Esophagus mucosa (tissue), 1 donor: ENCODE measurements at places on chromosomes 7 and 10.
A peak's percentile ranks its signal among the peaks of the same experiment; 100 is the strongest.

DNA sequence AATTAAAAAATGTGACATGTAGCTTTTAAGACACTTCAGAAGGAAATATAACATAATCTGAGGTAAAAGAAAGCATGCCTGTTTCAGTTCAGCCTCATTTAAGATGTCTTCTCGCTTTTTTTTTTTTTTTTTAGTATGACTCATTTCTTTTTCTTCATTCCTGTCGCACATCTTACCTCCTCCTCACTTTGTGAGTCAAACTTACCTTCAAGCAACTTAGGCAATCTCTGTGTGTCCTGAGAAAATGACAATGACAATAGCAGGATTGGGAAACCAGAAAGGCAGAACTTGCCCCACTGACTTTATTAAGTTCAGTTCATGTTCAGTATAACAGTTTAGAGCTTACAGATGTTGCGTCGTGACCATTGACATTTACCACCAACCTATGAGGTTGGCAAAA lies 7.7 kb downstream of the PTN start:
- ATAC-seq: peak; percentile 83

DNA sequence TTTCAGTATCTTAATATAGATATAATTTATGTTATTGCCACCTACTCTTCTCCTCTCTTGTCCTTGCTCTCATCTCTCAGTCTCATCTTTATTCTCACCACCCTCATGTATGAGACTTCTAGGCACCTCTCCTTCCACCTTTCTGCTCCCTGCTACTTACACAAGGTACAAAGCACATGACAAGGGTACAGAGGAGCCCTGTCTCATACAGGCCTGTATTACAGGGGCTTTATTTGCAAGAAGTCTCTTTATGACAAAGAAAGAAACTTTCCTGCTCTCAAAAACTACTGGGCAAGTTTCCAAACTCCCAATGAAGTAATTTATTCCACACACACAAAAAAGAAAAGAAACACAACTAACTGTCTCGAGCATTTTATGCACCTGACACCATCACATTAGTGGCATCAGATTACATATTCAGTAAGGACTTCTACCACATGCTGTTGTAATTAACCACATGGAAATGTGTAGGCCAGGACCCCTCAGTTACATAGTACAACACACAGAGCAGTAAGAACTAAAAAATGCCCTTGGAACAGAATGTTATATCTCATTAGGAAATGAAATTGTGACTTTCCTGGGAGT lies 253.1 kb downstream of the FZD1 start:
- ATAC-seq: no peak

- no peak for ATAC-seq
These were observed 103.7 kb downstream of the HECTD2 start for GRCh38 chr10:91513598-91514424.

GRCh38 chr10:89151857-89152256 lies 55.3 kb downstream of the CH25H start:
- no peak for ATAC-seq

GRCh38 chr10:124292911-124293615 lies 125.7 kb downstream of the OAT start:
- ATAC-seq: no peak

DNA sequence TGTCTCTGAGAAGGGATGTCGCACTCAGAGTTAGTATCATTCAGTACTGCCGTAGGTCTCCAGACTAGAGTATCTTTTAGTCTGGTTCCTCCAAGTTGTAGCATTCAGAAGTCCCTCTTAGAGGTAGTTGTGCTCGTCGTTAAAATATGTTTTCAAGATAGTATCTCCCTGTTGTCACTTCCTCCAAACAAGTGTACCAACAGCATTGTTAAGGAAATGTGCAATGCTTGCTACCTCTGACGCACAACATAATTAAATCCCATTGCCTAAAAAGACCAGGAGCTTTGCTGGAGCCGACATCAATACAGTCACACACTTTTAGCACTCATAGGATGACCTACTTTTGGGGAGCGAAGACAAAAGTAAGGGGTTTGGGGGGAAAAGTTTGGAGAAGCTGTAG lies 80.0 kb upstream of the STK17A start:
- ATAC-seq: no peak

GRCh38 chr10:106576534-106576933 lies 588.0 kb downstream of the SORCS1 start:
- ATAC-seq: no peak

DNA sequence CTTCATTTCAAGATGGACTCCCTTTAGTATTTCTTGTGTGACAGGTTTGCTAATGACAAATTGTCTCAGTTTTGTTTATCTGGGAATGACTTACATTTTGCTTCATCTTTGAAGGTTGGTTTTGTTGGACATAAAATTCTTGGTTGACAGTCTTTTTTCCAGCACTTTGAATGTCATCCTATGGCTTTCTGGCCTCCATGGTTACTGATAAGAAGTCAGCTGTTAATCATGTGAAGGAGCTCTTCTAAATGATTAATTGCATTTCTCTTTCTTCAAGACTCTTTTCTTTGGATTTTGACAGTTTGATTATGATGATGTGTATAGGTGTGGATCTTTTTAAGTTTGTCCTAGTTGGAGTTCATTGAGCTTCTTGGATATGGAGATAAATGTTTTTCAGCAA lies 26.9 kb upstream of the HHEX start:
- ATAC-seq: no peak

DNA sequence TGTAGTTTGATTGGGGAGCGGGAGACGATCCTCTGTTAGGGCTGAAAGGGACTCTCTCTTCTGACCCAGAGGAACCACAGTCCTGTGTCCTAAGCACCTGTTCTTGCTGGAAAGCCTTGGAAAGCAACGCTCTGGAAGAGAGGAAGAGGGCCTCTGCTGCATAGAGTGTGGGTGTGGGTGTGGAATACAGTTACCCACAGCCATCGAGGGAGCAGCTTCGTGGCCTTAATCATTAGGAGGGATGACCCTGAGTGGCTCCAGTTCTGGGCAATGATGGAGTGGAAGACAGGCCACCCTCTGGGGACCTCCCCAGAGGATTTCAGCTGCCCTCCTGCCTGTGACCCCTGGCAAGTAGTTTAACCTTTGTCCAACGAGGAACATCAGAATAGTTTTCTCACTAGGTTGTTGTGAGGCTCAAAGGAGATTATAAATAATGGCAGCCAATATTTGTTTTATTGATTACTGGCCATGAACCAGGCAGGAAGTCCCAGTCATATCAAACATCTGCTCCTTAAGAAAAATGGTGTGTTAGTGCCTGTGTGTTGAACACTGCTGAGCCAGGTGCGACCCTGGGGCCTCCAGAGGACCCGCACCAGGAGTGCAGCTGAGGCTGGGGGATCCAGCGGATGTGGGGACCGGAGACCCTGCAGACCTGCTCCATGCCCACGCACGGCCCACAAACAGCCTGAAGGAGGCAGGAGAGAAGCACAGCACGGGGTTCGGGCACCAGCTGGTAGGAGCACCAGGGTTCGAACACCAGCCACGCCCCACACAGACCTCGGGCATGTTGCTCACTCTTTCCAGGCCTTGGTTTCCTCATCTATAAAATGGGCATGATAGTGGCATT lies 35.6 kb downstream of the FAM241B start:
- ATAC-seq: no peak

DNA sequence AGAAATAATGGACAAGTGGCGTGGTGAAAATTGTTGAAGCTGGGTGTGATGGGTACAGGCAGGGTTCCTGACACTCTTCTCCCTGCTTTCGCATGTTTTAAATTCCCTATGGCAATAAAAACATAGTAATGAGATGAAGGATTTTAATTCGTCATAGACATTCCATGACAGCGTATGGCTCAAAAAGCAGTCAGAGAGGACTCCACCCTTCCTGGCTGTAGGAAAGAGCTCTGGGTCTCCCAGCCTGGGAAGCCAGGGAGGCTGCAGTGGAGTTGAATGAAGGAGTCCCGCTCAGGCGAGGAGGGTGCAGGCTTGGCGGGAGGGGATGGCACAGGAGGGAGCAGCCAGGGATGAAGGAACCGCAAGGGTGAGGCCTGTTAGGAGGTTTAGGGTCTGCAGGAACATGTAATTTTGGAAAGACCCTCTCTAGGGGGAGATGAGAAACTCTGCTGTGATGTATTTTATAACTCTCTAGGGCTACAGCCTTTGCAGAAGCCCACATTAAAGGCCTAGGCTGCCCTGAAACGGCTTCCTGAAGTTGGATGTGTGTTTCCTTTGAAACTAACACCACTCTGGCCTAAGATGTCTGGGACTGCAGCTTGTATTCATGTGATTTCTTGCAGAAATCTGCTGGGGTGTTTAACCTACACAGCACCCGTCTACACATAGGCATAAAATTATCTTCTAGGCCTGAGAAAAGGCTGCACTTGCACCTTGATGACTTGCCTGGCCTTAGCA lies 7.6 kb upstream of the LARP4B start:
- peak; percentile 43 for ATAC-seq

GRCh38 chr10:103745341-103746247 lies 109.8 kb downstream of the SH3PXD2A start:
- ATAC-seq: peak; percentile 84

DNA sequence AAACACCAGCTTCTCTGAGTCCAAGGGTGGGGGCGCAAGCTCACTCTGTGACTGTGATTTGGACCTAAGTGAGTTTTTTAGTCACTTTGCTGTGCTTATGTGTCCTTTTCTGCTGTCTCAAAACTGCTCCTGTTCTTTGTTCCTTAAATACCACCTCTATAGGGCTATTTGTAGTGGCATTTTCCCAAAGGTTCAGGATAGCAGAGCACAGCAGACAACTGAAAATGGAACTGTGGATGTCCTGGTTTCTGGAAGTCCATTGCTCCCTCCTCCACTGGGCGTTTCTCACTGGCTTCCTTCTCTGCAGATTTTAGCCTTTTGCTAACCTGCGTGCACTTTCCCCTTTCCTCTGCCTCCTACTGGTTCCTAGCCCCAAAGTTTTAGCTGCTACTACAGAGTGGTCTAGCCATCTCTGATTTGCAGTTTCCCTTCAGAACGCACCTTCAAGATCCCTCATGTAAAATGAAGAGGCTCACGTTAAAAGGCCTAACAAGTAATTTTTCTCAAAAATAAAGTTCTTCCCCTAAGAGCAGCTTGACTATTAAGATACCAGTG lies 25.6 kb downstream of the BLVRA start:
- ATAC-seq: no peak

DNA sequence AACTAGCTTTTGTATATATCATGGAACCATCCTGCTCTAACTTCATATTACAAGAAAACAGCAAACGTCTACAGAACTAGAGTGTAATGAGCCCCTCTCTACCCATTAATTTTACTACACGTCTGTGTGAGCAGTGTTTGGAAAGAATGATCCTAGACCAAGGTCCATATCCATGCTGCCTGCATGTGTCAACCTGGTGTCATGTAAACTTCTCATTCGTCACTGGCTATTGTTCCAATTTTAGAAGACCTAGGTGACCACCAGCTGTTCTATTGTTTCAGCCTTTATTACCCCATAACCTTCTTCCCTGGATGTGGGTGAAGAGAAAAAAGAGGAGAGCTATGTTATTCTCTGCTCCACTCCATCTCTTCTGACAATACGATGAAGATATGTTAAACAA lies 77.1 kb downstream of the CREM start:
- ATAC-seq: no peak

- ATAC-seq: peak; percentile 8
These were observed 135.8 kb downstream of the MAPK8 start for GRCh38 chr10:48442090-48442808.

DNA sequence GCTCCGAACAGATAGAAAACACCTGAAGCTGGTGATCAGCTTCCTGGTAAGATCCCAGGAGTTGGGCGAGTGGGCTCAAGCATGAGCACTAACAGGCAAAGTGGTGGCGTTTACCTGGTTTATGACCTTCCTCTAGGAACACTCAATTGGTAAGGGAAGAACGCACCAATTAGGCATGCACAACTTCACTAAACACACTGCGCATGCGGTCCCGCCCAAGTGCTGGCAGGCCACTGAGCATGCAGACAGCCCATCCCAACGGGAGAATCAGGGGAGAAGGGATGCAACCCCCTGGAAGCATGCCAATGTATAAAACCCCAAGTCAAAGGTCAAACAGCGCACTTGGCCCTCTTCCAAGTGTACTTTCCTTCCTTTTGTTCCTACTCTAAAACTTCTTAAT lies 70.4 kb downstream of the LYZL2 start:
- ATAC-seq: no peak

DNA sequence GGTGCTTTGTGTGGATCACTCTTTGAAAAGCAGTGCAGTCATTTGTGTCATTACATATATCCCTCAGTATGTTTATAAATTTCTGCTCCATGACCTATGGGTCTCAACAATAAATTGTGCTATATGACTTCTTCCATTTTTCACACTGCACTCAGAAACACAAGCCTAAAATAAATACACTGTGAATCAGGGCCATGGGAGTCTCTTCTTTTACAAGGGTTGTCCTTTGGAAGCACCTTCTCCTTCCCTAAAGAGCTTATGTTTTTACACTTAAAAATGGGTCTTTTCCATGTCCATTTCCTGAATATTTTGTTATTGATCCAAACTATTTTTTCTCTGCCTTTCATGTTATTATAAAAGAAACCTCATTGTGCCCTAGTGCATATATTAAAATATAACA lies 108.3 kb upstream of the MEOX2 start:
- ATAC-seq: no peak

GRCh38 chr10:26621889-26622711 lies 75.4 kb upstream of the PDSS1 start:
- peak; percentile 99 for ATAC-seq

GRCh38 chr10:89217057-89217990 lies 10.2 kb upstream of the CH25H start:
- ATAC-seq: no peak

GRCh38 chr7:126702242-126703016 lies 550.3 kb downstream of the GRM8 start:
- ATAC-seq: no peak

GRCh38 chr10:78770167-78771090 lies 298.3 kb upstream of the ZMIZ1 start:
- no peak for ATAC-seq

GRCh38 chr10:117578999-117579590 lies 36.5 kb downstream of the EMX2 start:
- no peak for ATAC-seq

DNA sequence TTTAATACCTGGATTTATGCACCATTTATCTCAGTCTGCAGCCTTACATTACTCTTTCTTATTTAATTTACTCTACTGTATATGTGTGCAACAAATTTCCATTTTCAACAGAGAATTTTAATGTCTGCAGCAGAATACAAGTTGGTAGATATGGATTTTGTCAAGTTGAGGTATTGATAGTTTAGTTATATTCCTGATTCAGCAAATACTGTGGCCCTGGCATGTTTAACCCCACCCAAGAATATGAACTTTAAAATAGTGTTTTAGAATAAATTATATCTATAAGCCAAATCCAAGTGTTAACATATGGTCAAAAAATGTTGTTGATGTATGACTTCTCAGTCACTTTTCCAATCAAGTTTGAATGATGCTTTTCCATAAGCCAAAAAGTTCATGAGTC lies 378.4 kb upstream of the NRG3 start:
- no peak for ATAC-seq

GRCh38 chr10:36675458-36675880 lies 449.9 kb upstream of the ANKRD30A start:
- no peak for ATAC-seq

DNA sequence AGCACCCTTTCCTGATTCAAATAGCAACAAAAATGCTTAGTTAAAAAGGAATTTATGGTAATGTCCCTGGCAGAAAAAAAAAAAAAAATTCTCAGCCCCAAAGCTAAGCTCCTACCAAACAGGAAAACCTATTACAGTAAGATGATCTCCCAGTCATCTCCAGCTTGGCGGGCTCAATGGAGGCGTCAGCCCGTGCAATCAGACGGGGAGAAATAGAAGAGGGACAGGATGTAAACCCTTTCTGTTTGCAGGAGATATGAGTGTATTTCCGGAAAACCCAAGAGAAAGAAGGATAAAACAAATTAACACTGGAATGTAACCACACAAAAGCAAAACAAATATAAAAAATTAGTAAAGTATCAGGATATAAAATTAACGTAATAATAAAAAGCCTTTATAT lies 242.8 kb downstream of the TCERG1L start:
- ATAC-seq: no peak

GRCh38 chr7:121401896-121402295 lies 5.8 kb upstream of the FAM3C start:
- no peak for ATAC-seq
